ENCODE measurements at places on chromosomes 5 and 9.

GRCh38 chr5:33275921-33276627 is 164.7 kb upstream of the TARS1 start:
- no peak for DNase-seq

DNA sequence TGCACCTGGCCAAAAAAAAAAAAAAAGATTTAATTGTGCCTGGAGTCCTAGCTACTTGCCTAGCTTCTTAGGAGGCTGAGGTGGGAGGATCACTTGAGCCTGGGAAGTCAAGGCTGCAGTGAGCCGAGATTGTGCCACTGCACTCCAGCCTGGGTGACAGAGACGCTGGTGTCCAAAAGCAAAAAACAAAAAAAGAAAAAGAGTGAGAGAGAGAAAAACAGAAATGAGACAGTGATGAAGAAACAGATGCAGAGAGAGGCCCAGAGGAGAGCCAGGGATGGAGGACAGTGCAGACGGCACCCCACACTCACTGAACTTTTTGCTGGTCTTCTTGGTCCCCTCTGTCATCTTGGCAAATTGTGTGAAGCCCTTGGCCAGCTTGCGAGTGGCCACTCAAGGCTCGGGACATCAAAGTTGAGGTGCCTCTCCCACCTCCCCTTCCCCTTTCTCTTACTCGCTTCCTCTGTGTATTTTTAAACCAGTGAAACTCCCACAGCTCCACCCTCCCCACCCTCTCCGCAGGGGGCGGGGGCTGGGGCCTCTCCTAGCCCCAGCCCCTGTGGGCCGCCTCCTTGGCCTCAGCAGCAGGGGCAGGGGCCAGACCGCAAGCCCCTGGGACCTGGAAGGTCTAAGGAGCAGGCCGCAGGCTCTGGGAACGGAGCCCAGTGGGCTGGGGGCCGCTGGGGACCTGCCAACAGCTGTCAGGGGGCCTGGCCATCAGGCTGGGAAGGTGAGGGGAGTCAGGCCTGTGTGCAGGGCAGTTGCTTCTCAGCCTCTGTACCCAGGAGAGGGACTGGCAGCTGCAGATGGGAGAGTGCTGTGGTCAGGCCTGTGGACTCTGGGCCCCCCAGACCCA is at the start of gene SH2D3C:
Gene SH2D3C, minus strand, starts transcription at position 387 of the 856 bp plus-strand sequence. Its CDS starts 39 bp downstream, at position 348.
- DNase-seq = peak; percentile 39

DNA sequence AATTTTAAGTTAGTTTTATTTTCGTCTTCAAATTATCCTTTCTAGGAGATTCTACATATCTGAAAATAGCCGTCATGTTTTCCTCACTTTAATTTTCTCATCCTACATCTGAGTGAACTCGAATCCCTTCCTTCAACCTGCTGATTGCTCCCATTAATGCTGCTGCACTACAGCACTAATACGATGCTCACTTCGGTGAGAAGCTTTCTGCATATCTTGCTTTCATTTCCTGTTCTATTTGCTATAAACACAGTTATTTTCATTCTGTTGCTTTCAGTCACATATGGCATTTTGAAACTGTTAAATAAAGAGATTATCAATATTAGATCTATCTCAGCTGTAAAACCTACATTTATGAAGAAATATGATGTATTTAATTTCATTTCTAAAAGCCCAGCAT is 749.2 kb downstream of the EFNA5 start:
- no peak for DNase-seq

GRCh38 chr9:117564839-117565238 is 139.4 kb upstream of the TLR4 start:
- no peak for DNase-seq

DNA sequence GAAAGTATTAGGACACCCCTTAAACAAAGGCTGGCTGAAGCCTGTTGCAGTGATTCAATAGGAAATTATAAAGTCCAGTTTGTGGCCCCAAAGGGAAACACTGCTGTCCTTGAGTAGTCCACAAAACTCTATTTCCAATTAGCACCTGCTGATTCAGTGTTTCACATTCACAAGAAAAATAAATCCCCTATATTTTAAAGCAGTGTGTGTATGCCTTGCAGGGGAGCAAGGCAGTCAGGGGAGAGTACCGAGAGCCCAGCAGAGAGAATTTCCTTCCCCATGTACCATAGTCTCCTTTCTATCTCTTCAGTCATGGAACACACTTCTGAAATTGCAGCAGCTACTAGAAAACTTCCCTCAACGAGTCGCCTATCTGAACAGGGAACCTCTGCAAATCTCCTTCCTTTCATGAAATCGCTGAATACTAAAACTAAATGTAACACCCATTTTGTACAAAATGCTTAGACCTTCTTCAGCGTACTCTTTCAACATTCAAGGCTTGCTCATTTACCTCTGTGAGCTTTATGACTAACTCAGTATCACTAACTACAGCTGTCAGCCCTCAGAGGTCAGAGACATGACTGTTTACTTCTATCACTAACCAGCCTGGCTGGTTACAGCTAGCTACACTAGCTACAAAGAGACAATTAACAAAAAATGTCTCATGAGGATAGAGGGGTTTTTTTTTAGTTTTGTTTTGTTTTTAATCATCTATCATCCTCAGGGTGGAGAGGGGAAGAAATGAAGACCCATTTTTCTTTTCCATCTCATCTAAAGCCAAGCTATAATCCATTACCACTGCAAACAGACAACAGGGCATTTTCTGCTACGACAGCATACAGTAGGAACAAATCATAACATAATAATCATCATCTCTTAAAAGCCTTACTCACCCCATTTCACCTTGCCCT is 188.7 kb downstream of the EBF1 start:
- DNase-seq = no peak

GRCh38 chr9:137745541-137745991 is 126.8 kb downstream of the EHMT1 start:
- DNase-seq = no peak

GRCh38 chr5:117041926-117042595 is 467.4 kb upstream of the SEMA6A start:
- no peak for DNase-seq

DNA sequence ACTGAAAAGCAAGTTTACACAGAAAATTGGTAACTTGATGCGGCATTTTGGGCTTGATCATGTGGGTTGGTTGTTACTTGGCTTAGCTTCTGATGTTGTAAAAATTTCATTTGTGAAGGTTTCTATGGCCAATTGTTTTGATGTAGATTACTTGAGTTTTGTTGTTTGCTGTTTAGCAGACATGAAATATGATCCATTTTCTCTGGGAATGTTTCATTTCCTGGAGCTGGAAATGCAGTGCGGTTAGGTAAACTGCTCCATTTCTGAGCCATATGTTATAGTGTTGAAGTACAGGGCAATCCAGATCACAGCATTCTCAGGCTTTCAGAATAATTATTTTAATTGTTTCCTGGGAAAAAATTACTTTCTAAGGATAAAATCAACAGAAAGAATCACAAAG is 396.9 kb downstream of the ENC1 start:
- DNase-seq = no peak

DNA sequence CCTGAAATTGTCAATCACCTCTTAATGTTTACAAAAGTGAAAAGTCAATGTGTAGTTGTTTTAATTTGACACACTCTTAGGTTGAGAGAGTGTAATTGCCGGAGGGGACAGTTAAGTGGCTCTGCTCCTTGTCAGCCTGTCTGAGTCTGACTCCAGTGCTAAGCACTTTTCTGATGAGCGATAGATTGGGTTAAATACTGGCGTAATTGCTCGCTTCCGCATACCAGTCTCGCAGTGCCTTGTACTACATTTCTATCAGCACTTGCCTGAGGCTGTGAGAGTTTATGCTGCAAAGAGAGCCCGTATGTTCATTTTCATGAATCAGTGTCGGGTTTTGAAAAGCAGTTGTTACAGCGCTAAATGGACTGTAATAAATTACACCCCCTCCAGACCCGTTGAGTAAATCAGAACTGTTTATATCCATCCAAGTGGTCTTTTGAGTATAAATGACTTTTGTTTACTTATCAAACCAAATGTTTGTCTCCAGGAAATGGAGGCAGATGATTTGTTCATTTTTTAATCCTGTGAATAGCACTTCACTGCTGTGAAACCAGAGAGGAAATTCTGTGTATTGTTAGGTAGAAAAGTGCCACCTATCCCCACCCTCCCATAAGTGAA is 41.0 kb upstream of the DMRT3 start:
- no peak for DNase-seq

GRCh38 chr5:108814551-108814950 is 66.9 kb downstream of the FER start:
- no peak for DNase-seq

- no peak for DNase-seq
These were observed 1.9 kb downstream of the RASEF start for GRCh38 chr9:83061036-83061435.

- no peak for DNase-seq
These were observed 2.1 kb downstream of the KIF27 start for GRCh38 chr9:83919111-83919510.

DNA sequence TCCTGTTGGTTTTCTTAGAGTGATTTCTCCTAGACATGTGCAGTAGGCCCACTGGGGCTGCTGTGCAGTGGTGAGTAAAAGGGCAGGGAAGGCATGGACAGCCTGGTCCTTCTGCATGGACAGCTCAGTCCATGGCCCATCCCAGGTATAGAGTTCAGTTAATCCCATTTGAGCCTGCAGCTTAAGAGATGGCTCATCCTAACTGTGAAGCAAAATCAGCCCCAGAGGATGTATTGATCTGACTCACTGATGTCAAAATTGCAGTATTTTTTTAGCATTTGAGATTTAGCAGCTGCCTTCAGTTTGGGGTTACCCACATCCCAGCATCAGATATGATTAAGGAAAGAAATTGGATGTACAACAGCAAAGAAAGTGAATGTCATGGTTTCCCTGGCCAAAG is 93.4 kb downstream of the PDE6A start:
- DNase-seq = no peak

- DNase-seq = no peak
These were observed 23.2 kb upstream of the IER5L start for GRCh38 chr9:129201289-129201688.

DNA sequence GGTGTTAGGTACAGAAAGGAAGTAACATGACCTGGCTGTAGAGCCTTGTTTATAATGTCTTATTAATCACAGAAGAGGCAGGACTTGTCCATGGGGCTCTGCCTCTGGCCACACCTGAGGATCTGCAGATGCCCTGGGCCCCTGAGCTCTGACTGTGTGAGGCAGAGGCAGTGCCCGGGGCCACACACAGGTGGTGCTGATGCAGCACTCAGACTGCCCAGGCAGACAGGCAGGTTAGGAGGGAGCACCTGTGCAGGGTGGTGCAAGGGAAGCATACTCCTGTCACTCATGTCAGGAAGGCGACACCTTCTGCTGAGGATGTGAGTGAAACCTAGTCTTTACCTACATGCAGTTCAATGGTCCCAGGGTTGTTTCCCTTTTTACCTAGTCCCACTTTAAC is 88.7 kb downstream of the CFAP90 start:
- DNase-seq = no peak

Measured in stimulated activated CD4-positive, alpha-beta T cell treated with anti-CD3 and anti-CD28 coated beads, Interleukin-12 subunit alpha, Interleukin-12 subunit beta, amount 100 ng/mL, for 24 hours (primary cell).